ENCODE measurements at places on chromosomes 11 and 22. TPM values are rescaled to one million over a fixed set of nuclear protein-coding genes. Genes with fewer than 3 reads are reported as not detected.

- DNase-seq = no peak
Observed at GRCh38 chr11:99327066-99327465, 306.3 kb downstream of the CNTN5 start.

DNA sequence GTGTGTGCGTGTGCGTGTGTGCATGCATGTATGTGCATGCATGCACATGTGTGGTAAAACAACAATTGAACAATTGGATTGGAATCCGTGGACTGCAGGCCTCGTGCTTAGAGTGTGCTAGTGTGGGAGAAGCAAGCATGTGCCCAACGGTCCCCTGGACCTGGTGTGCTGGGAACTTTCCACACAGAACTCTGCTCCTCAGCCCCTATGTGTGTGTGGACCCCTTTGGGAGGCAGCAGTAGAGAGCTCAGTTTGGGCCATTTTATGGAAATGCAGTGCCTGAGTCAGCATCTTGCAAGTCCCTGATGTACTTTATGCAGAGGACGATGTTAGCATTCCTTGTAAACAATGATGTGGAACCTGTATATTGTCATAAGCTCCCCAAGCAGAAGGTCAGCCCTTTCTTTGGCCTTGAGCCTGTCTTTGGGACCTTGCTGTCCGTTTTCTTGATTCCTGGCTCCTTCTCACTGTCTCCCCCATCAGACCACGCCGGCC lies 167.3 kb downstream of the TBC1D22A start:
- no peak for DNase-seq

- no peak for DNase-seq
Observed at GRCh38 chr22:24420072-24420976, 7.1 kb upstream of the ADORA2A start.

- DNase-seq = no peak
Observed at GRCh38 chr11:123382555-123383074, 47.5 kb upstream of the GRAMD1B start.

- DNase-seq = no peak
Observed at GRCh38 chr11:132300283-132300682, 929.9 kb downstream of the NTM start.

- no peak for DNase-seq
Observed at GRCh38 chr11:134388590-134388989, 23.5 kb downstream of the B3GAT1 start.

GRCh38 chr22:36753120-36753802 lies 22.7 kb downstream of the IFT27 start:
- no peak for DNase-seq

- DNase-seq = peak; percentile 41
Observed at GRCh38 chr11:114135737-114136151, 76.2 kb downstream of the ZBTB16 start.

GRCh38 chr11:131645237-131645636 lies 274.8 kb downstream of the NTM start:
- DNase-seq = no peak

GRCh38 chr11:72818971-72819370 lies 4.8 kb downstream of the ATG16L2 start:
- DNase-seq = no peak

GRCh38 chr11:77072851-77073327 lies 6.1 kb downstream of the CAPN5 start:
- no peak for DNase-seq

- DNase-seq = no peak
Observed at GRCh38 chr11:111663820-111664219, 61.6 kb downstream of the SIK2 start.

DNA sequence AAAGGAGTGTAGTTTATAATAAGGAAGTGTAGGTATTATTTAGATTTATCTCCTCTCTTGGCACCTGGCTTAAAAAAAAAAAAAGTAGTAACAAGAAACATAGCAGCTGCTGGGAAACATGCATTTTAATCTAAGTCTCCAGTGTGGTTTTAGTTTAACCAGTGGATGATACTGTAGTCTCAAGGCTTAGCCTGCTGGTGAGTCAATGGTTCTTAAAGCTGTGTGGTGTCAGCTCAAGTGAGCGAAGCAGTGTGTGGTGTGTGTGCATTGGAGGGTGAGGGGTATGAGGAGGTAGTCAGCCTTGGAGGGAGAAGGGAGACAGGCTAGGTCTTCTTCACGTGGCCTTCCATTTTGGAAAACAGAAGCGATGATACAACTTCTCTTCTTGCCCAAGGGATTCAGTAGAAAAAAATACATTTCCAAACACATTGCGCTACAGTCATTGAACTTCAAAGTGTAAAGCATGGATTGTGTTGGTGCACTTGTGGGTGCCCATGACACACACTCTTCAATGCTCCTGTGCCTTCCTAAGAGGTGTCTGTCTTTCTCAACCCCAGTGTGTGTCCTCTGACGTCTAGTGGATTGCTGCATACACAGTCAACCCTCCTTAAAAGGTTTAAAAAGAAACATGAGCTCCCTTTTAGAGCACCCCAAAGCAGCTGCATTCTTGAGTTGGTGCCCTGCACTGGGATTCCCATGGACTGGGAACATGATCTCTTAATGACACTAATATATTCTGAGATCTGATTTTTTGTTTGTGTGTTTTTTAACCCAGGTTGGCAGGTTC lies 40.1 kb downstream of the ZBTB16 start:
- DNase-seq = peak; percentile 49

GRCh38 chr11:76946223-76946622 lies 85.5 kb downstream of the ACER3 start:
- DNase-seq = no peak

GRCh38 chr11:113789675-113790320 lies 10.2 kb downstream of the CLDN25 start:
- no peak for DNase-seq

The ANO1 gene
- 4.1 TPM for polyA plus RNA-seq

The TTLL1 gene
- 15.8 TPM for polyA plus RNA-seq

The AGBL2 gene
- 0.75 TPM for polyA plus RNA-seq

Data from fibroblast of lung (primary cell).